ENCODE measurements at places on chromosomes 11 and 22.

DNA sequence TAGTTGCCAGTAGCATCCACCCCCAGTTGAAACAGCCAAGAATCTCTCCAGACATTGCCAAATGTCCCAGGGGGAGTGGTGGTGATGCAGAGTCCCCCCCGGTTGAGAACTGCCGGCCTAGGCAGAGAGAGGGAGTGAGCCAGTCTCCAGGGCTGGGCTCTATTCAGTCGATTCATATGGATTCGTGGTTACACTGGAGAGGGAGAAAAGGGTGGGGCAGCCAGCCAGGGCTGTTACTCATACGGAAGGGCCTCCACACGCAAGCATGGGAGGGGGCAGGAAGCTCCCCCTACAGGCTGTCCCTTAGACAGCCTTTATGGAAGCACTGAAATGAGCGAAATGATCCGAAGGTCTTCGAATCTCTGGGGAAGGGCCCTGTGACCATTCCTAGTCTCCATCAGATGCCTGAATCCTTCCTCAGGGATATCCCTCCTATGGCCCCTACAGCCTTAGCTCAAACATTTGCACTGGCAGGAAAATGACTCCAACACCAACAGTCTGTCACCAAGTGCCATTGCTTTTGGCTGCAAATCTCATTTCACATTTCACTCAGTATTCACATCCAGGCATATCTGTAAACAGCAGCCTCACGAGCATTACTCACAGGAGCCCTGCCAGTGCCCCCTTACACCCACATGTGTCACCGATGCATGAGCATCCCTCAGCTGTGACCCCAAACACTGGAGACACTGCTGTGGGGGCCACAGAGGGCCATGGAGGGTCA is 18.4 kb upstream of the TLCD5 start:
- peak; percentile 34 for DNase-seq

DNA sequence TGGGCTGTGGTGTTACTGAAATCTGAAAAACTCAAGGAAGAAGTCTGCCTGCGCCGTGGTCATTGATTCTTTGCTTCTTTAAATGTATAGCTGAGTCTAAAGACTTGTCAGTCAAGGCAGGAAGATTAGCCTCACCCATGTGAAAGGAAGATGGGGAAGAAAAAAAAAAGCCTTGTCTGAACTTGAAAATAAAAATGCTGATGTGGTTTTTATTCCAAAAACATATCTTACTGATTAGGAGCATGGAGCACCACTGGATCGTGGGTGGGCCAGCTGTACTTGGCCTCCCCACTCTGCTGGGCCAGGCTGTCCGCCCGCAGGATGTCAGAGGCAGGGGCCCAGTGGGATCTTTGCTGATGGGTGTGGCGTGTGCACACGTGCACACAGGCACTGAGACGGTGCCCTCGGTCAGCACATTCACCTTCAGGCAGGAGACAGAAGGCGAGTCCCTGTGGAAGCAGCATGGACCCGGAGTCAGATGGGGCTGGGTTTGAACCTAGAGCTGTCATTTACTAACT is 111.9 kb downstream of the WNT7B start:
- no peak for DNase-seq

- DNase-seq: peak; percentile 68
These were observed 11.4 kb downstream of the PRSS23 start for GRCh38 chr11:86811637-86812321.

- DNase-seq: no peak
These were observed 62.1 kb downstream of the SLC25A17 start for GRCh38 chr22:40757071-40757470.

DNA sequence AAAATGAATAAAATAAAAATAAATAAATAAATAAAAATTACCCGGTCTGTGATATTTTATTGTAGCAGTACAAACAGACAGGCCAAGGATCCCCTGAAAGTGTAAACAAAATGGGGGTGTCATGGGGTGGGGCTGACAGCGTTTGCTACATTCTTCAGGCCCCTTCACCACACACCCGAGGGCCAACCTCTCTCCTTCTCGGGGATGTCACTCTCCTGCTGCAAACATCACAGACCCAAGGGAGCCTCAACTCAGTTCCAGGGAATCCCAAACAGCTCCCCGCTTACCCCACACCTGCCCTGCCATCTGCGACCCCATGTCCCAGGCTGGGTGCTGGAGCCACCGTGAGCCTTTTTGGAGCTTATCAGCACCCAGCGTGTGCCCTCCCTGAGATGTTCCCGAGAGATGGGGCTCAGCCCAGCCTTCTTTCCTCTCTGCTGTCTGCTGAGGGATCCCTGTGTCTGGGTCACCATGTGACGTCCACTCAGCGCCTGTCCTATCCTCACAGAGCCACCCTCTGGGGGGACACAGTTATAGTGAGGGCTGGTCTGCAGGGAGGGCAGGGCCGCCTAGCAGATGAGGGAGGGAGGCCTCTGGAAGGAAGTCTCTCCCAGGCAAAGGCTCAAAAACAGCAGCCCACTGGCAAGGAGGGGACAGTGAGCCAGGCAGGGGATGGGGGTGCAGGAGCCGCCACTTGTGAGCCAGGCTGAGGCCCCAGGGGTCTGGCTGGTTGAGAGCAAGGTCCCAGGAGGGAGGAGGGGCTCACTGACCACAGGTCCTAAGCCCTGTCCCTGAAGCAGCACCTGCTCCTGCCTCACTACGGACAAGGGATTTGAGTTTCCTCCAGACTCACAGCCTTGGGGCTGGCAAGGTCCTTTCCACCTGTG is 1041.6 kb downstream of the BRD1 start:
- DNase-seq: no peak

DNA sequence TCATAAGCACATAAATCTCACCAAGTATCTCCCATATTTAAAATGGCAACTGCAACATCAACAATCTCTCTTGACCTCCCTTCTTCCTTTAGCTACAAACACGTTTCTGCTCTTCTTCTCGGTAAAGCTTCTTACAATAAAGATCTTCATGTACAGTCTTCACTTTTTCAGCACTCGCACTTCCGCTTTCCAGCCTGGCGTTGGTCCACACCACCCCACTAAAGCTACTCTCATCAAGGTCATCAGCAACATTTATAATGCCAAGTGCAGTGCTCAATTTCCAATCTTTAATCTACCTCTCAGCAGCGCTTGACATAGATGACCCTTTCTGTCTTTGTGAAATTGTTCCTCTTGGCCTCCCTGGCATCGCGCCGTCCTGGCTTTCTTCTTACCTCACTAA is 33.6 kb downstream of the NTM start:
- DNase-seq: no peak

Data from neural progenitor cell (in vitro differentiated cells).